ENCODE measurements at places on chromosomes 7 and 10.

DNA sequence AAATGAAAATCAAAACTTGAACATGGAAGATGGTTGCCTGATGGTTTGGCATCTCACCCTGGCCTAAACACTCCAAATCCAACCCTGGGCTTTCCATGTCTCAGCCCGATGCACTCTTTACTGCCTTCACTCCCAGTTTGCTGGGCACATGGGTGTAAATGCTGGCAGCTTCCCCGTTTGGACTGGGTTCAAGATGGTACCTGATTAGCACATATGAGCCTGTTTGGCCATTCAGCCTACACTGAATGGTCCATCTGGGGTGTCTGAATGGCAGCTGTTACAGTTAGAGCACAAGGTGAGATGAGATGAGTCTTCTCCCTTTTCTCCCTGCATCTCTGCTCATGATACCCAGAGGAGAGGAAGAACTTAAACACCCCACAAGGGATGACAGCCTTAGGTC is 37.1 kb downstream of the ATXN7L1 start:
- DNase-seq = no peak

GRCh38 chr7:27191161-27191731 is 6.2 kb upstream of the HOXA11 start:
- DNase-seq = no peak

- no peak for DNase-seq
These were observed 322.5 kb upstream of the ZMIZ1 start for GRCh38 chr10:78746155-78746763.

DNA sequence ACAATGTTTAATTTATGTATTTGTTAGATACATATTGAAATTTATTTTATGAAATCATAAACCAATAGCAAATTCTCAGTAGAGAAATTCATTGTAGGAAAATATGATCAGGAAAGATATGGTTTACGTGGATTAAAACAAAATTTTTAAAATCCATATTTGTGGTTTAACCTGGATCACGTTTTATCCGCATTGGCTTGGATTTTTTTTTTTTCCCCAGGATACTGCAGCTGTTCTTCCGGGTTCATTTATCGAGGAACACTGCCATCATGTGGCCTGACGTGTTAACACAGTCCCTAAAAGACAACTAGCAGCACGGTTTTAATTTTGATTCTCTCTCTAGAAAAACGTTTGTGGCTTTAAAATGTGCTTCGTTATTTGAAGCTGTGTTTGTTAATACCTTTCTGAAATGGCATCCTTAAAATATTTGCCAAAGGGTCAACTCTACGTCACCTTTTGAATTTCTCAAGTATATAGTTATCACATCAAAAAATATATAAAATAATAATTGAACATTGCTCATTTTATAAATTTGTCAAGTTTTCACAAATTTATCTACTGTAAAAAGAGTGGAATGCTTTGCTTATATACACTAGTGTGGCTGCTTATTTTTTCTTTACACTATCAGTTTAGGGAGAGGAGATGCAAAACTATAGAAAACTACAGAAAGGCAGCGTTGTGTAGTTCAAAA is 8.7 kb upstream of the ASB4 start:
- DNase-seq = peak; percentile 36

DNA sequence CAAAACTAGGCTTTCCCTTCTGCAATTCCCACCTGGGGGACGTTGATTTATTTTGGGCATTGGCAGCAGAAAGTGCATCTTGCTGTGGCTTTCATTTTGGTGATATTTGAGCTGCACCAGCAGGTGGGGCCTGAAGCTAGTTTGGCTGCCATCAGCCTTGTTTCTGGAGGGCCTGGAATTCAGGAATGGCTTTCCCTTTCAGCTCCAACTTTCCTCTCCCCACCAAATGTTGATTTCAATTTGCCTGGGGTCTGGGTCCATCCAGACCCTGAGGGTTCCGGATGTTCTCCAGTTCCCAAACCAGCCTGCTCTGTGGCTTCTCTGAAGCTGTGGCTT is 640.4 kb downstream of the TYW1 start:
- no peak for DNase-seq

DNA sequence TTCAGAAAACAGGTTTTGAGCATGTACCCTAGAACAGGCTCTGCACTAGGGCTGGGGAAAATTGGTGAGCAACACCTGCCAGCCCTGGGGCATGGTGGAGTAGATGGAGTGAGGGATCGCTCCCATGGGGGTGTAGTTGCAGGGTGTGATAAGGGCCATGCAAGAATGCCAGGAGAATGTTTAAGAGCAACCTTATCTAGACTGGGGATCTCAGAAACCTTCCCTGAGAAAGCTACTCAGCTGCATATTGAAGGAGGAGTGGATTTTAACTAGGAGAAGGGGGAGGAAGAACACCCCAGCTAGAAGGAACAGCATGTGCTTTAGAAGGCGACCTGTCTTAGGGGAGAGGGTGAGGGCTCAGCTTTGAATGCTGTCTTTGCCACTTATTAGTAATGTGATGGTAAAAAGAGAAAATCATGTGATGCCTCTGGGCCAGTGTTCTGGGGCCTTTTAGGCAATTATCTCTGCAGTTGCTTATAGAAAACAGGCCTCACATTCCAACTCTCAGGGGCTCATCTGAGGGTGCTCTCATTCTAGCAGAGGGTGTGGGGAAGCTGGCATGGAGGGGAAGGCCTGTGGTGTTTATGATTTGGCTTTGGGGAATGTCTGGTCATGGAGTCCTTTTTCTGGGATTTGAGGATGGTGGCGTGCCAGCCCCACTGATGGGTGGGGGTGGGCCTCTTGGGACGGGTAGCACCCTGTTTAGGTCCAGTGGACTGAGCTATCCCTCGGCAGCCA is 225.4 kb downstream of the BMPER start:
- DNase-seq = no peak

- DNase-seq = no peak
These were observed 135.8 kb downstream of the JAZF1 start for GRCh38 chr7:28044825-28045224.

DNA sequence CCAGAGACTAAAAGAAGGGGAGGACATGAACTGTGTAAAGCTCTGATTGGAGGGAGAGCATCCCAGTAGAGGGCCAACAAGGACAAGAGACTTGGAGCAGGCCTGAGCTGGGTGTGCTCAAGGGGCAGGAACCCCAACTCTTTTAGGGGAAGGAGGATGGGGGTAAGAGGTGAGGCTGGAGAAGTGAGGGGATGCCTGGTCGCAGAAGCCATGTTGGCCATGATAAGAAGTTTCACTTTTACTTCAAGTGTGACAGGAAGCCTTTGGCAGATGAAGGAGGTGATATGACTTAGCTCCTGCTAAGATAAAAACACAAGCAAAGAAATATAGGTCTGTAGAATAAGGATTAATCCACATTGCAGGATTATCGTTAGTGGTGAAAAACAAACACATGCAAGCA is 208.3 kb downstream of the JAZF1 start:
- no peak for DNase-seq

DNA sequence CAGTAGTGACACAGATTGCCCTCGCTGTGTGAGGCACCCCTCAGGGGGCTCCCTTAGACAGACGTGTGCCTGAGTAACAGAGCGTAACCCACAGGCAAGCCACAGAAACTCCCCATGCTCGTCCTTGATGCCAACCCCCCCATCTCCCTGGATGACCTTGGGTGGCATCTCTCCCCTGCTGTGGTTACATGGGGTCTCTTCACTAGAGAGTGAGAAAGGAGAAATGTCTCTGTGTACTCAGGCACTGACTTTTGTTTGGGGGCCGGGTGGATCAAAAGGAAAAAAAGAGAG is 1.1 kb upstream of the ASB10 start:
- DNase-seq = no peak

GRCh38 chr10:70889291-70889690 is 926 bp upstream of the PCBD1 start:
- no peak for DNase-seq

DNA sequence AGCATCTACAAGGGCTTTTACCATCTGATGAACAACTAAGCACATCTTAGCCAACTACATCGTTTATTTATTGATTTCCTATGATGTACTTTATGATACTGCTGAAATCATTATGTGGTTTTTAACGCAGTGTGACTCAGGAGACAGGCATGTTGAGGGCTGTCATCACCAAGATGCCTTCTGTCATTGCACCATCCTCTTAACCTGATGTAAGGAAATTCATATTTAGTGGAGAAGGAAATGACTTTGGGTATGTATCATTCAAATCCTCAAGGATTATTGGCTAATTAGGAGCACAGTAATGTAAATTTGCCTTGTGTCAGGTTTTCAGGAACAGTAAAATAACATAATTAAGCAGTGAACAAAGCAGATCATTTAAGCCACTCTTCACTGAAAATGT is 138.5 kb upstream of the MGMT start:
- no peak for DNase-seq

DNA sequence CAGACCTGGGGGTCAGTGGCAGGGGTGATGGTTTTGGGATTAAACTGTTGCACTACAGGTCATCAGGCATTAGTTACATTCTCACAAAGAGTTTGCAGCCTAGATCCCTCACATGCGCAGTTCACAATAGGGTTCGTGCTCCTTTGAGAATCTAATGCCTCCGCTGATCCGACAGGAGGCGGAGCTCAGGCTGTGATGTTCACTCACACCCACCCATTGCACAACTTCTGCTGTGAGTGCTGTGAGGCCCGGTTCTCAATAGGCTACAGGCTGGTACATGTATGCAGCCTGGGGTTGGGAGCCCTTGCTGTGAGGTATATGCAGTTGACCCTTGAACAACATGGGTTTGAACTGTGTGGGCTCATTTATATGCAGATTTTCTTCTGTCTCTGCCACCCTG is 416.4 kb downstream of the GFRA1 start:
- no peak for DNase-seq

GRCh38 chr7:12244129-12244528 is 33.0 kb downstream of the TMEM106B start:
- DNase-seq = no peak

DNA sequence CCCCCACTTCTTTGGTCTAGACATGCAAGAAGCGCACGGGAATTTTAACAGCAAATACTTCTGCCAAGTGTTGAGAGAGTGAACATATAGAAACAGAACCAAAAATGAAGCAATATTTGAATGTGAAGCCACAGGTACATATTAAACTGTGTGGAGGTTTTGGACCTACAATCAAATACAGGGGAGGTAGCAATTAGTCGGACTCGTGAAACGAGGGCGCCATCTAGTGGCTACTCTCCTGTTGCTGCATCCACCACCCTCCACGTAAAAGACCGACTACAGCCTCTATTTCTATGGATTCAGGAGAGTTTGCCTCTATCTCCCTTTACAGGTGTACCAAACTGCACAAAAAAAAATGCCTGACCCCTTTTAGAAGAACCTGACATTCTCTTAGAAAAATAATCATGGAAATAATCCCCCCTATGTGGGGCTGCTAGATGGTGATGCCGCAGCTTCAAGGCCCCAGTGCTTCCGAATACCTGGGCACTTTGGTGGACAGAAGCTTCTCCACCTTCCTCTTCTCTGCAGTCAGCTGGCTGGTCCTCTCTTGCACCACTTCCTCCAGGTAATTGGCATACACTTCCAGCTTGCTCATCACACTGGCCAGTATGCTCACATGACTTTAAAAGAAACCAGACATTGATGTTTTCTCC is 31.7 kb downstream of the TECTB start:
- DNase-seq = peak; percentile 68

DNA sequence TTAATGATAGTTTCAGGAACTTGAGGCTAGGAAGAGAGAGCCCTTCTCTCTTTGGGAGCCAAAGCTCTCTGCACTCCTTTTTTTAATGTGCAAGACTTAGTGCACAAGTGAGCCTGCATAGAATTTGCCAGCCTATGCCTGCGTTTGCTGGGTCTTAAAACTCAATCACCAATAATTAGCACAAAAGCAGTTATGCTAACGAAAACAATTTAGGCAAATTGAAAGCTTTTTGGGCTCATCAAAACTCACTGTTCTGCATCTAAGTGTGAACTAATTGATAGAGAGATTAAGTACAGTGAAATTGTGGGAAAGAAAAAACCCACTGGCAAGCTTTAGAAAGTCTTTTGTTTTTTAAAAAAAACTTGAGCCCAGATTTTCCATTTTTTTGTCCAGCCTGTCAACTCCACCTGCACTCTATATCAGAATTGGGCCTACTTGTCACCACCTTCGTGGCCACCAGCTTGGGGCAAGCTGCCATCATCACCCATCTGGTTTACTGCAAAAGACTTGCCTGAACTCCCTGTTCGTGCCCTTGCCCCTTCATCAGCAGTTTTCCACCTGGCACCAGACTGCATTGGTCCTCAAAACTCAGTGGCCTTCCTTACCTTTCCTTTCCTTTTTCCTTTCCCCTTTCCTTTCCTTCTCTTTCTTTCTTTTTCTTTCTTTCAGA is 37.8 kb downstream of the CRHR2 start:
- no peak for DNase-seq

GRCh38 chr10:129641982-129642381 is 174.9 kb downstream of the MGMT start:
- no peak for DNase-seq

DNA sequence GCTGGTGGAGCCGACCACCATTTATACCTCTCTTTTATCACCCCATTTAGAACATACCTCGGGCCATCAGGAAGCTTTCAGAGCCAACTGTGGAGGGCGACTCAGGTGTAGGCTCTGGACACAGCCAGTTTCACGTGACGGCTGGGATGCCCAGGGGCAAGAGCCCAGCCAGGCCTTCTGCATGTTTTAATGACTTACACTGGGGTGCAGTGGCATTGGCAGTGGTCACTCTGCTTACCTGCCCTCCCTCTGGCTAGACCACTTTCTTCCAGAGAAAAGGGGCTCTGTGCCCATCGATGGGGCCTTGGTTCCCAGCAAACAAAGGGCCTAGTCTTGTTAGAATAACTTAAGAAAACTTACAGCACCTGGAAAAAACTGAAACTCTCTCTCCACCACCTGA is 50.0 kb downstream of the PNLIPRP2 start:
- DNase-seq = no peak

- no peak for DNase-seq
These were observed 25.1 kb downstream of the DPY19L1 start for GRCh38 chr7:35012160-35012559.

DNA sequence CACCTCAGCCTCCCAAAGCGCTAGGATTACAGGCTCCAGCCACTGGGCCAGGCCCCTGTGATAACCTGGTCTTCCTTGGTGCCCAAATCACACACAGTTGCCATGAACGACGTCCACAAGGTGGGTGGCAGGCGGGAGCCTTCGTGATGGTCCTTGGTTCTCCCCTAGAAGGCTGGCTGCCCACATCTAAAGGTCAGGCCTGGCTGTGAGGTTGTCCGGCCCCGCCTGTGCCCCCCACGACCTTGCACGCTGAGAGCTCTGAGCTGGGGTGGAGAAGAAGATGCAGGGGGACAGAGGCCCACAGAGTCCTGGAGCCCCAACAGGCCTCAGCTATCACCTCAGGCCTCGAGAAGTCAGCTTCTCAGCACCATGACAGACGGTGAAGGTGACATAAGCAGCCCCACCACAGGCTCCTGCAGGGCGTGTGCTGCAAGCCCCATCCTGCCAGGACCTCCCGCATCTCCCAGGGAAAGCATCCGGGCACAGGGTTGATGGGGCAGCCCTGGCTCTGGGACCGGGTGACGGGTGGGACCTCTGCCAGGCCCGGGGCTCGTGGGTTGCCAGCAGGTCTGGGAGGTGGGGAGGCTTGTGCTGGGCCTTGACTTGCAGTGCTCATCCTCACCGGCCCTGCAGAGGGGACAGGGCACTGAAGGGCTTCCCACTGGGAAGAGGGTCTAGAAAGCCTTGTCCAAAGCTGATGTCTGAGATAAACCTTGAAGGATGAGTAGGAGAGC is 217.4 kb downstream of the WDR37 start:
- no peak for DNase-seq
